H1 (cell line): ENCODE measurements at places on chromosomes 12 and 14. TPM values are rescaled to one million over a fixed set of nuclear protein-coding genes. Genes with fewer than 3 reads are reported as not detected.

GRCh38 chr14:26404927-26405326, 192.9 kb downstream of the NOVA1 start:
- no peak for DNase-seq

DNA sequence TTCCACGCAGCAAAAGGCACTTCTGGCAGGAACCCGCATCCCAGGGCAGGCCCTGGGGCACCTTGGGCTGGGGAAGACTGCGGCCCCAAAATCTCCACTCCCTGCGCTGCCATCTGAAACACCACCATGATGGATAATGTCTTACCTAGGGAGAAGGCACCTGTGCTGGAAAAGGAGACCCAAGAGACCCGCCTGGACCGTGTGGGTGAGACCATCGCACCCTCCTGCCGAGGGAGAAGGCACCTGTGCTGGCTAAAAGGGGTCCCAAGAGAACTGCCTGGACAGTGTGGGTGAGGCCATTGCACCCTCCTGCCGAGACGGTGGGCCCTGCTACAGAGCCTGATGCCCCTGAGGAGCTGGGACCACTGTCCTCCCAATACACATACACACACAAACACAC, 24.8 kb upstream of the INF2 start:
- no peak for DNase-seq

GRCh38 chr12:4908684-4909409, 858 bp upstream of the KCNA1 start:
- peak; percentile 83 for DNase-seq

- DNase-seq, result no peak
These were observed 40.2 kb downstream of the MYF5 start for GRCh38 chr12:80756875-80757274.

- no peak for DNase-seq
These were observed 13.8 kb downstream of the RAD51B start for GRCh38 chr14:67833403-67833802.

DNA sequence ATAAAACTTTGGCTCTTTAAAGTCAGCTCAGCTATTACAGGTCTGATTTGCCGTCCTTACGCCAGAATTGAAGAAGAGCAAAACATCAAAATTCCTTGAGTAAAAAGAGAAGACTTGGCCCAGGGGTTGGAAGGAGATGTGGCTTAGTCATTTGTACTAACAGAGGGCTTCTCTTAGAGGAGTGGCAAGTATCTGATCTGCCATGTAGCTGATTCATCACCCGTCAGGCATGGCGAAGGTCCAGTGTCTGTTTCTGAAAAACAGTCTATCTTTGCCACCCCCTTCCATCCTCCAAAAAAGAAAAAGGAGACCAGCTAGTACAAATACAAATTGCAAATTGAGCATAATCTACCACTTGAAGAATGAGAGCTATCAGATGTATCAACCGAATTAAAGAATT, 91.9 kb downstream of the RAD52 start:
- DNase-seq, result no peak

DNA sequence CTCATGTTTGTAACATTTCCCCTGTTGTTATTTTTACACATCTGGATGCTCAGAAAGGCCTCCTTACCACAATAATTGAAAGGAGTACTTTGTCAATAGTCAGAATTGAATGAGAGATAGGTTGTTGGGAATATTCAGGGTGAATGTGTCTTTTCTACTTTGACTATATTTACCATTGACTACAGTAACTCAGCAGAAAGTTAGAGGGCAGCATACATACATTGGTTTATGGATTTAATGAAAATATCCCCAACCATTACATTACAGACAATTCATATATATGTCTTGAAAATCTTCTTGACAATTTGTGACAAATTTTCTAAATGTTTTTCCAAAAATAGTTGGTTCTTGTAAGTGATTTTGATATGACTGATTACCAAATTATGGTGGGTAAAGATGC, 97.7 kb downstream of the NTS start:
- DNase-seq, result no peak

GRCh38 chr12:59858508-59859170, 262.8 kb downstream of the SLC16A7 start:
- no peak for DNase-seq

The EEA1 gene
- 16.5 and 18.8 TPM in 2 replicates for total RNA-seq

- no peak for DNase-seq
These were observed 27.3 kb downstream of the NTF3 start for GRCh38 chr12:5459051-5459782.
